GM13977 (cell line): ENCODE measurements at places on chromosomes 6 and 20.

DNA sequence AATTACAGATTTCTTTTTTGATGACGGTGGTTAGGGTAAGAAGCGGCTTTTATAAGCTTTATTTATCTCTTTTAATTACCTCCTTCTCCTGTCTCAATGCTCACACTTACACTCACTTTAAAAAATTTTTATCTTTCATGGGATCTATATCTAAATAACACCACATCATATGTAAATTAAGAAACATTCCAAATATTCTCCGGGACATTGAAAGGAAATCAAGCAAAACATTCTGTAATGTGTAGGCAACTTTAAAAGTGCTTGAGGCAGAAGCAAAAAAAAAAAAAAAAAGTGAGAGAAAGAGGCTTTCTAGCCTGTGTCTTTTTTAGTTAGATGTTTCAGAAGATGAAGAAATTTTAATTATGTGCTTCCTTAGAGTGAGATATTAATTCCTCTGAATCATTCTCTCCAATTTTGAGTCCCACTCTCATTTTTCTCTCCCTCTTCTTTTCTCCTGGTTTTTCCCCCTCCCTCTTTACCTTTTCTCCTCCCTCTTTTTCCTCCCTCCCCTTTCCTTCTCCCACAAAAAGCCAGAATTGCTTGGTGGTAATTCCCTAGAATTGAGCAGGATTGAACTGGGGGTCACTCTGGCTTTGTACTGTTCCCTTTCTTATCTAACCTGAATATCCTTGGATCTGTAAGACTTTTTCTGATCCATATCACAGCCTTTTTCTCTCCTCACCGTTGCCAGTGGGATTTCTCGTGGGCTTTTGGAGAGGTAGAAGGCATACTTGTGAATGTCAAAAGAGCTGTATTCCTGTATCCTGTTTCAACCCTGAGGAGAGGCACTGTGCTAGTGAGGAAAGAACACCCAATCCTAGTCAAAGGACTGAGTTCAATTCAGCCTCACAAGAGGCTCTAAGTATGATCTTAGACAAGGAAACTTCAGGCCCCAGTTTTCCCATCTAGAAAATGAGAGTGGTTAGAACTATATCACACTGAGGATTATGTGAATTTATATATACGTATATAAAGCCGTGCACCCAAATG is 30.4 kb downstream of the KCNQ5 start:
- no peak for DNase-seq

- no peak for DNase-seq
Measured at GRCh38 chr6:134093007-134093573, 40.7 kb upstream of the SLC2A12 start.

- DNase-seq: peak; percentile 19
Measured at GRCh38 chr6:129686941-129687627, 22.9 kb downstream of the ARHGAP18 start.

DNA sequence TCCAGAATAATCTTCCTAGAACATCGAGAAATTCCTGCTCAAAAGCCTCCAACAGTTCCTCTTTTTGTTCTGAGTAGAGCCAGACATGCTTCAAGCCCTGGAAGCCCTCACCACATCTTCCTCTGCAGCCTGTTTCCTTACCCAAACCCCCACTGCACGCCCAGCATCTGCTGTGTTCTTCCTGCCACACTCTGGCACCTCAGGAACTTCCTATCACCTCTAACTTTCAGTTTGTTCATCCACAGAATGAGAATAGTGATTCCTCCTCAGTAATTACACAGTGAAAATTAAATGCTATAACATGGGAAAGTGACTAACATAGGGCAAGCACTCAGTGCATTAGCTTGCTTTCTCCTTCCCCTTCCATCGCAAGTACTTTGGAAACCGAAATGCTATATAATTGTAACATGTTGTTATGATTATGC is 26.3 kb downstream of the C6orf89 start:
- DNase-seq: no peak

- no peak for DNase-seq
Measured at GRCh38 chr6:53089948-53090347, 24.7 kb downstream of the FBXO9 start.

DNA sequence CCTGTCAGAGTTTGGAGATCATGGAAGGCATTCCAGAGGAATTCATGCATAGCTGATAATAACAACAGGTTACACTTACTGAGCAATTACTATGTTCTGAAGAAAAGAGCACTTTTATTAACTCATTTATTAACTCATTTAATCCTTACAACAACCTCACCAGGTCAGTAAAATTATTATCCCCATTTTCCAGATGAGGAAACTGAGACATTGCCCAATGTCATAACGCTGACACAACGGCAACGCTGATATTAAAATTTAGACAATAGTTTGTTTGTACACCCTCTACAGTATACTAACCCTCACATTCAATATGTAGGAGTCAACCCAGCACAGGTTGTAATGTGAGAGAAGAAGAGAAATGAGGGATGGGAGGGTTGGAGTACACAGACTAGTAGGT is 105.0 kb downstream of the RNGTT start:
- DNase-seq: no peak

DNA sequence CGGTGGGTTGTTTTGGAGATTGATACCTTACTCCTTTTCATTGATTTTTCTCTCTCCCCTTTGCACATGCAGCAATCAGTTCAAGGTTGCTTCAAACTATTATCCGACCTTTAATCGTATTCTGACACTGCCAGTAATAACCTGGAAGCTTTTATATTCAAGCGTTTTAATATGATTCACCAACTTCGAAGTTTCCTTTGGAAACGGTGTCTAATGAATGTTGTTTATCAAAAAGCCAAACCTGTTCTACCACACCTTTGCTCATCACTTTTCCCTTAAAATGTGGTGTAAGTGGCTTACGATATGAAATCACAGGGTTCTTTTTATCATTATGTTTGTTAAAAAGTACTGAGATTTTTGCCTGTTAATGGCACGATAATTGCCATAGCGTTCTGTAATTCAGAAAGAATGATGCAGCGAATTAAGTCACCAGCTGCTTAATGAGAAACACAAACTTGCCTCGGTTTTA is 660 bp downstream of the STXBP5 start:
- no peak for DNase-seq

GRCh38 chr6:42698217-42698616 is 24.2 kb downstream of the PRPH2 start:
- no peak for DNase-seq

DNA sequence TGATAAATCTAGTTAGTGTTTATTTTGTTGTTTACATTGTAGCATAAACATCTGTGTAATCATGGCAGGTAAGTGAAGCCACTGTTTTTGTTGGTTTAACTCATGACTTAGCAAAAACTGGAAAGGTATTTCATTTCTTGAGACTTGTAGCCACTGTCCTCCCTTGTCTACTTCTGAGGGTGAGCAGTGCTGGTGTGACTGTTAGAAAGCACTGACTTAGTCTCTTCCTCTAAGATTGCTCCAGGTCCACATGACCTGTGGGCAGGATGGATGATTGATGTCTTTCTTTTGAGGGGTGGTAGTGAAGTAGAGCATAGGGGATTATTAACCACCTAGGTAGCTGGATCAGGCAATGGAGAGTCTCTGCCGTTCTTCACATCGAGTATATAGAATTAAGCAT is 203.8 kb downstream of the ARID1B start:
- no peak for DNase-seq

DNA sequence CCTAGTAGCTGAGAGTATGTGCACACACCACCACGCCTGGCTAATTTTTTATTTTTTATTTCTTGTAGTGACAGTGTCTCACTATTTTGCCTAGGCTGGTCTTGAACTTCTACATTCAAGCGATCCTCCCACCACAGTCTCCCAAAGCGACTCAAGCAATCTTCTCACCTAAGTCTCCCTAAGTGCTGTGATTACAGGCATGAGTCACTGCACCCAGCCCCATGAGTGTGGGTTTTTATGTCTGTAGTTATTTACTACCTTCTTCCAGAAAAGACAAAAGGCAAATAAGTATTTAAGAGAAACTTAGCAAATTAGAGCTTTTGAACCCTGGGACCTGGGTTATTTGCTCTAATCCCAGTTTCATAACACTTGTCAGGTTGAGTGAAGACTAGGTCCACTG is 92.3 kb upstream of the HCRTR2 start:
- DNase-seq: no peak

DNA sequence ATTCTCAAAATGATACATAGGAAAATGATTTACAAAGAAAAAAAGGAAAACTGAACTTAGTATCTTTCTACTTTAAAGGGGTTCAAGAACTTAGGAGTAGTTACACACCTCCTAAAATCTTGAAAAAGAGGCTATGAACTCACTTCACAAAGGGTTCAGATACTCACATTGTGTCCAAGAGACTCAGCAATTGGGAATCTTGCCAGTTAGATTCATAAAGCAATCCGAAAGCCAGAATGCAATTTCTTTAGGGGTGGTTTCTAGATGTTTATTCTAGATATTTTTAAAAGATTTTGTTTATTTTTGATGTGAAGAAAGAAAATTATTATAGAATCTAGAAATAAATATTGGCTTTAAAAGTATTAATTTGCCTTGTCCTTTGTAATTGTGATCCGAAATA is 1.7 kb upstream of the MYB start:
- no peak for DNase-seq

GRCh38 chr6:13038741-13039190 is 289.6 kb downstream of the TBC1D7 start:
- no peak for DNase-seq

DNA sequence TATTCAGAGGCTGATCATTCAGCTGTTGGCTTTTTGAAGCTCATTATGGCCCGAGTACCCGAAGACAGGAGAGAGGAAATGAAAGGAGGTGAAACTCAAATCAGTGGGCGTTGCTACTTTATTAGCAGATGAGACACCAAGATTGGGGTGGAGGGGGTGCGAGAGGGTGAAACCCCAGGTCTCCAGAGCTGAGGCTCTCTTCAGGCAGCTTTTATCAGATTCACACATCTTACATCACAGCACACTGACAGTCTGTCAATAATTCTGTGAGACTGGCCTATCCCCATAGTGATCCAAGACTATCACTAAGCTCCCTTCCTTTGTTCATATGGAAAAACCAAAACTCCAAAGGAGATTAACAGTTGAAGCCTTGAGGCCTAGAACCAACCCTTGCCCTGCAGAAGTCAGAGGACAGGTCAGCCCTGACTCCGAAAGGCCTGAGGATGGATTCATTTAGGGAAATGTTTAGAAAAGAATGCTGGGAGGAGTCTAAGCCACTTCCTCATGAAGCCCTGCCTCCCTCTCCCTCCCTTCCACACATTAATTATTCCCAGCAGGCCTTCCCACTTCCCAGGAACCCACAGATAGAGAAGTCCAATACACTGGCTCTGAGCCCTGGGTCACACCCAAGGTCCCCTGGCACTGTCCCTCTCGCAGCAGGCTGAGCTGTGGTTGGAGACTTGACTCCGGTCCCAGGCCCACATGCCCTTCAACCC is 23.2 kb downstream of the TRERF1 start:
- peak; percentile 76 for DNase-seq

DNA sequence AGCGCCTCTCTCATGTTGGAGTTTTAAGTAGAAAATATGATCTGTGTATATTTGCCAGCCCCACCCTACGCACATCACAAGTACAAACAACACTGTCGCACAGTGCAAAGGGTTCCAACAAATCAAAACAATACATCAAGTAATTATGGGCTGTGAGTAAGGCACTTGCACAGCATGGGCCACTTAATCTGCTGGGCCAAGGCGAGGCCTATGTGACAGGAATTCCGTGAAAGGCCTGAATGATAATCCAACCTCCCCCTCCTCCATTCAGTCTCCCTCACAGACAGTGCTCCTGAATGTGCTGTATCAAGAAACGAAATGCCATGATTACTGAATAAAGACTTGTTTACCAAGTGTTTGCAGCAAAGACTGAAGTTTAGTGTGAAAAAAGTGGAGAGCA is 130.1 kb upstream of the SLC2A12 start:
- DNase-seq: no peak

DNA sequence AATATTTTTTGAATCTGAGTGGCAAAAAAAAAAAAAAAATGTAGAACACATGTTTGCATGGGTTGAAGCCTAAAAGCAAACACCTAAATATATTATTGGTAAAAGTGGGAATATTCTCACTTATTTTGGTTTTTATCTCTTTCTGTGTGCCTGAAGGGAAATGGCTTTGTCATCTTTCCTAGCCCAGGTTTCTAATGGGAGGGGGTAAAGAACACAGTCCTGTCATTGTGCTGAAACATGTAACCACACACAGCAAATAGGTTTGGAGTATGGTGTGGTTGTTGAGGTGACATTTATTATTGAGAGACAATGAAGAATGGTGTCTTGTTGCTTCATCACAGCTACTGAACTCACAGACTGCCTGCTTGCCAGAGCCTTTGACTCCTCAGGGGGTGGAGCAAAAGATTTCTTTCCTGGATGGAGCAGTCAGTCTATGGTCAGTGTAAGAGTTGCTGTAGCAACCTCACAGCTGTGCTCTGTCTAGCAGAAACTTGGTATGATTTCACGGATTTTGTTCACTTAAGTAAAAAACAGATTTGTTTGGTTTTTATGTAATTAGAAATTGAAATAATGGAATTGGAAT is 70.2 kb downstream of the CEP57L1 start:
- no peak for DNase-seq

DNA sequence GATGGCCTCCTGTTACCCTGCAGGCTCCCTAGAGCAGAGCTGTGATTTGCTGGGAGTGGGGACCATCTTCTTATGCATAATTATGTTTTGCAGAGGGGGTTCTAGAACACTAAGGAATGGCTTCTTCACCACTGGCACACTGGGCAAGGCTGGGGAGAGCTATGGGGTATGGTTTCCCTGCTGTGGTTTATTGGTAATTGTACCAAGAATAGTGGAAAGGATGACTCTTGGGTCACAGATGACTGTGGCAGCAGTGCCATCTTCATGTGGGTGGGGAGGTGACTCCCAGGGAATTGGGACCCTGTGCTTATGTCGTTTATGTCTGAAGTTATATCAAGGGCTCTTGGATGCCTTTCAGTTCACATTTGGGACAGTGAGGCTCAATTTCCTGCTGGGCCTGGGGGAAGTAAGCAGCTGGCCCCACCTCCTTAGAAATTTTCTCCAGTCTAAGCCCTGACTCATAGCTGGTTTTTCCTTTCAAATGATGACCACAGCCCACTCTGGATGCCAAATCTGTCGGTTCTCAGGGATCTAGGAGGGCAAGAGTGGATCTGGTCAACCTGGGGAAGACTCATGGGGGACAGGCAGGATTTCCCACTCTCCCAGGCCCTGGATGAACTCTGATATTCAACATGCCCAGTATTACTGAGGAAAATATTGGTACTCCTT is 230.8 kb downstream of the LRFN2 start:
- DNase-seq: no peak

- no peak for DNase-seq
Measured at GRCh38 chr6:139568151-139568955, 193.9 kb upstream of the CITED2 start.

DNA sequence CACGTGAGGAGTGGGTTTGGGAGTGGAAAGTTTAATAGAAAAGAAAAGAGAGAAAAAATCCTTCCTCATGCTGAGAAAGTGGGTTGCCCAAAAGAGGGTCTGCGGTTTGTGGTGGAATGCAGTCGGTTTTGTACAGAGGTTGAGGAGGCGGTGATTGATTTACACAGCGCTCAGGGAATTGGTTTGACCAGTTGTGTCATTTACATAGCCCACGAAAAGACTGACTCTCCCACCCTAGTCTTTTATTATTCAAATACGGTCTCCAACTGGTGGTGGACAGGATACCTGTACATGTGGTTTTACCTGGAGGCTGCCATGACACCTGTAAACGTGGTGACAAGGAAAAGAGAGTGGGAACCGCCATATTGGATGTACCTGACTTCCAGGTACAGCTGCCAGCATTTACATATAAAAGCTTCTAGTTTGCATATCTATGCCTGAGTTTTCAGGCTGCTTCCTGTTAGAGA is 42.1 kb downstream of the HLA-DPB1 start:
- no peak for DNase-seq
